HFF-Myc (cell line): ENCODE measurements at places on chromosomes 5 and 9.

- DNase-seq: peak; percentile 22
These were observed 40.1 kb downstream of the DCAF10 start for GRCh38 chr9:37840560-37841194.

DNA sequence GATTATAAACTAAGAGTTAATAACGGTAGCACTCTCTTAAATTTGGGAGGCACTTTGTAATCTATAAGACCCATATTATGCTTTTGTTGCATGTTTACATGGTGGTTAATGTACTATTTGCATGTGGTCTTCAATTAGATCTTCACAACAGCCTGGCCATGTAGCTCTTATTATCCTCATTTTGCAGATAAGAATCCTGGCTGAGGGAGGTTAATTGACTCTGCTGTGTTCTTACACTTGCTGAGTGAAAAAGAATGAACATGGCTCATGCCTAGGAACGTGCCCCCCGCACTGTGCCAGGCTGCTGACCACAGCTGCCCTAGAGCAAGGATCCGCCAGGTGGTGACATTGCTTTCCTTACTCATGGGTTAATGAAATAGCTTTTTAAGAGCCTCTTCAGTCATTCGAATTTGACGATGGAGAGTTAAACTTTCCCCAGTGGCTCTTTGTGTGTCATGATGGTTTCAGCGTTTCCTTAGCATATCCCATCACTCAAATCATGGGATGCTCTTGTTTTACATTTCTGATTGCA is 97.9 kb downstream of the CDH6 start:
- DNase-seq: no peak

- DNase-seq: peak; percentile 5
These were observed 42.4 kb downstream of the NTRK2 start for GRCh38 chr9:84711936-84712335.

GRCh38 chr5:54570916-54571315 is 53.4 kb downstream of the SNX18 start:
- no peak for DNase-seq

- DNase-seq: no peak
These were observed 4.5 kb downstream of the DUSP1 start for GRCh38 chr5:172766287-172767108.

DNA sequence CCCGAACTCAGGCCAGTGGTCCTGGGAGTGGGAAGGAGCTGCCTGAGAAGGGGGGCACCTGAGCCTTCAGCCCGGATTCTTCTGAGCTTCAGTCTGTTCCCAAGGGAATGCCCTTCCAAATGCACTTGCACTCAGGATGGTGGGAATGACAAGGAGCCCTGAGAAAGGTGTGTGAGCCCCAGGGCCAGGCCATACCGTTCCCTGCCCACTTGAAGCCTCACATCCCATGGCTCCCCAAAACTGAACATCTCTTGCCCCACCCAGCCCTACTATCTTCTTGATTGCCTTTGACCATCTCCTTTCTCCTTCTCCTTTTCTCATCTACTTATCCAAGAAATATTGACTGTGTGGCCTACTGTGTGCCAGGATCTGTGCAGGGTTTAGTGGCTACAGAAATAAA is 84.4 kb upstream of the HSPA9 start:
- DNase-seq: no peak

- peak; percentile 40 for DNase-seq
These were observed 51.7 kb downstream of the ARHGAP26 start for GRCh38 chr5:142821733-142822487.

- DNase-seq: no peak
These were observed 34.0 kb downstream of the GLRX start for GRCh38 chr5:95788493-95788892.

- DNase-seq: no peak
These were observed 79.9 kb upstream of the OLFM1 start for GRCh38 chr9:135007601-135008000.

- no peak for DNase-seq
These were observed 283.7 kb upstream of the PUM3 start for GRCh38 chr9:3127564-3127963.

DNA sequence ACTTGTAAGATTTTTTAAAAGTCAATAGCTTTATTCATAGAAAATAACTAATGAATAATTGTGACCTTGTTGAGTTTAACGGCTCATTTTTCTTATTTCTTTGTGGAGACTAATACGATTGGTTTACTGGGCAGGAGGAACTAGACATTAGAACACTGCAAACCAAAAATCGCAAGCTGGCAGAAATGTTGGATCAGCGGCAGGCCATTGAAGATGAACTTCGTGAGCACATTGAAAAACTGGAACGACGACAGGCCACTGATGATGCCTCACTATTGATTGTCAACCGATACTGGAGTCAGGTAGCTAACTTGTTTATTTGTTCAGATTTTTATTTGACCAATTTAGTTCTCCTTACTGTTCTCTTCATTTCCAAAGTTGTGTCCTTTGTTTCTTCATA is 6.4 kb downstream of the RNF20 start:
- DNase-seq: no peak

DNA sequence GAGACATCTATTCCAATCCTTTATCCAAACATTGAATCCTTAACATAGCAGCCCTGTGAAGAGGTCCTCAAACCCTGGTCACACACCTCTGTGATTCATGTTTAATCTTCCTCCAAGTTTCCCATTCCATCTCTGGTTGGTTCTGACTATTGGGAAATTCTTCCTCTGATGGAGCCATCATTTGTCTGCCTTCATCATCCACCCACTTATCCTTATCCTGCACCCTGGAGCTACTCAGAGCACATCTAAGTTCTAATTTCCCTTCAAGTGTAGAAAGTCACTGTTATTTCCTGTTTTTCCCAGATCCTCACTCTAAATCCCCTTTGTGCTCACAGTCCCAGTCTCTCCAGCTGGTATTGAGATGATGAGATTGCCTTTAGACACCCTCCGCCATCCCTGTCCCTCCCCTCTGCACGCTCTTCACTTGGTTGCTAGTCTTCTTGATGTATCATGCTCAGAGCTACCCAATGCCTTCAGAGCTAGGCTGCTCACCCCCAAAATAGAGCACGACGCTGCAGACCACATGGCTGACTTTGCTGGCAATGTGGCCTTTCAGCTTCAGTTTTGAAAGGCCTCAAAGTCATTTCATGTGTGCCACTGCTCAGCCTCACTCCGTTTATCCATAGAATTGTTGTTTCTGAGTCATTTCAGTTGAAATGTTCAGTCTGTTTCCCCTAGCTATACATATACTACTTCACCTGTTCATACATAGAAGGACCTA is 154.3 kb downstream of the PALM2AKAP2 start:
- DNase-seq: no peak

DNA sequence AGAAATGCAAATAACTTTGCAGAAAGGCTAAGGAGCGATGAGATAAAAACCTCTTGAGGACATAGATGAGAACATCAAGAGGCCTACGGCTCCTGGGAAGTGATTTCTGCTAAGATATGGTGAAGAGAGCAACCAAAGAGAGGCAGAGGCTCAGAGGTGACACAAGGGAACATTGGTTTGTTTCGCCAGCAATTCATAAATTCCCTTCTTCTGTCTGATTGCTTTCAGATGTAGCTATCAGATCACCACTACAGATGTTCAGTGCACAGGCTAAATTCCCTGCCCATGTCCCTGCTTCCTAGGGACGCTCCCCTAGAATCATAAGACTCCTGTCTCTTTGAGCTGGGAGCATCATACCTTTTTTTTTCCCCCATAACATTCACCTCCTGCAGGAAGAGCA is 11.2 kb downstream of the AGXT2 start:
- no peak for DNase-seq

DNA sequence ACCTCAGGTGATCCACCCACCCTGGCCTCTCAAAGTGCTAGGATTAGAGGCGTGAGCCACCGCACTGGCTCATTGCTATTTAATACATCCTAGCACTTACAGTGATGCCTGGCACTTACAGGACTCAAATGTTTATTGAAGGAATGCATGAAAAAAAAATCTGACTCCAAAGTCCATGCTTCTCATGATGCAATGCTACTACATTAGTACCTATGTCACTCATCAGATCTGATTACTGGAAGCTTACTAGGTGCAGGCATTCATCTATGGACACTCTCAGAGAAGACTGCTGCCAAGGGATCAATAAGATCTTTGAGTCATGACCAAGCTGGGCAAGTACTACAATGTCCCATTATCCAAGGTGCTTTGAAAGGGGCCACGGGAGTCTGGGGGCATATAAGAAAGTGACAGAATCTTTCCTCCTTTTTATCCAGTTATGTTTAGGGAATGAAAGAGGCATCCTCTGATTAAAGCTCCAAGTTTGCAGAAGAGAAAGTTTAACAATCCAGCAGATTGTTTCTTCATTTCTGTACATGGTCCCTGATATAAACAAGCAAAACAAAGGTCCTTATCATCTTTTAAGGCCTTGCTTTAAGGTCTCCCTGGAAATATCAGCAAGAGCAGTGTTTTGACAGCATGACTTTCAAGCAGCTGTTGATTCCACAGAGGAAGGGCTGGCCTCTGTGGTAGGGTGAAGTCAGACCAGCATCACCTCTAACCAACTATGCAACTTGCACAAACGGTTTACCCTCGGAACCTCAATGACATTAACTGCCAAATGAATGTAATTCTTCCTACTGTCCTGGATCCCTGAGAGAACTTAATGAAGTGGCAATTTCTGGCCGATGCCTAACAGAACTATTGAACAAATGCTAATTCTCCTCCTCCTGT is 35.9 kb downstream of the ARPC5L start:
- no peak for DNase-seq

- DNase-seq: no peak
These were observed 36.0 kb downstream of the NDUFS6 start for GRCh38 chr5:1836891-1837880.

GRCh38 chr9:36854751-36855150 is 179.3 kb downstream of the PAX5 start:
- no peak for DNase-seq

GRCh38 chr9:91073811-91074771 is 272.5 kb downstream of the SYK start:
- no peak for DNase-seq

DNA sequence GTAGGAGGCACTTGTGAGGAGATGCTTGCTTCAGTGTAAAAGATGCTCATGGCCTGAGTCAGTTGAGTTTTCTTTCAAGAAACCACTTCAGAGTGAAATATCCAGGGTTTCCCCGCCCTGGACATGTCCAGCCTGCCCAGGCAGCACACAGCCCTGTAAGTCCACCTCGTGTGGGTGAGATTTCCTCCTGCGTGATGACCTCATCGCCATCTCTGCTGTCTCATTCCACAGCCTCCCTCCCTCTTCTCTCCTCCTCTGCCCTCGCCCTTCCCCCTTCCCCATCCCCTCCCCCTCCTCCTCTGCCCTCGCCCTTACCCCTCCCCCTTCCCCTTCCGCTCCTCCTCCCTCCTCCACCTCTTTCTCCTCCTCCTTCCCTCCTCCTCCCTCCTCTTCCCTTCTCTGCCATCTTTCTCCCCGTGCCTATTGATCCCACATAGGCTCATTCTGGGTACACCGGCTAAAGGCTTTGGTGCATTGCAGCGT is 34.0 kb upstream of the NCS1 start:
- DNase-seq: peak; percentile 75

DNA sequence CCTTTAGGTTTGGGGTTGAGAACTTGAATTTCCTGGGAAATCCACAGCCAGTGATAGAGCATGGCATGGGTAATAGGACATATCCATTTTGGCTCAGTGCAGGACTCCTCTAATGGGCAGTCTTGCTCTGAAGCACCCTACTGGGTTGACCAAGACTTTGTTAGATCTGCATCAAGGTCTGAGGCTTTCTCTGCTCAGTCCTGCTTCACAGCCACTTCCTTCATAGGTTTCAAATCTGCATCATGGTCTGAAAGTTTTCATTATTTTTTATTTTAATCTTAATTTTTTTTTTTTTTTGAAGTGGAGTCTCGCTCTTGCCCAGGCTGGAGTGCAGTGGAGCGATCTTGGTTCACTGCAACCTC is 36.5 kb downstream of the KIF2A start:
- DNase-seq: no peak

- DNase-seq: no peak
These were observed 21.1 kb upstream of the IGFBPL1 start for GRCh38 chr9:38445154-38446043.

DNA sequence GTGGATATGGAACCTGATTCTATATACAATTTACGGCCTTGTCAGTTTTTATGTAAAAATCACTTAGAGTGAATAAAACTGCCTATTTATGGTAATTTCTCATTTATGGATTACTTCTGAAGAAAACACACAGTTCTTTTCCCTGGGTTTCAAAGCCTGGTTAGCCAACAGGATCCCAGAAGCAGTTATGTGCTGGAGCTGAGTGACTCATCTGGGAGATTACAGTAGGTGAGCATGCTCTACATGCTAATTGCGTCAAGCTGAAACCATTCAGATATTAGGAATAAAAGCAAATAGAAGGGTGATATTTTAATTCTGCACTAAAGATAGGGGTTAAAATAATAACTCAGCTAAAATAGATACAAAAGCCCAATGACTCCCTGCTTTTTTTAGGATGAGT is 47.8 kb downstream of the PDE4D start:
- no peak for DNase-seq

DNA sequence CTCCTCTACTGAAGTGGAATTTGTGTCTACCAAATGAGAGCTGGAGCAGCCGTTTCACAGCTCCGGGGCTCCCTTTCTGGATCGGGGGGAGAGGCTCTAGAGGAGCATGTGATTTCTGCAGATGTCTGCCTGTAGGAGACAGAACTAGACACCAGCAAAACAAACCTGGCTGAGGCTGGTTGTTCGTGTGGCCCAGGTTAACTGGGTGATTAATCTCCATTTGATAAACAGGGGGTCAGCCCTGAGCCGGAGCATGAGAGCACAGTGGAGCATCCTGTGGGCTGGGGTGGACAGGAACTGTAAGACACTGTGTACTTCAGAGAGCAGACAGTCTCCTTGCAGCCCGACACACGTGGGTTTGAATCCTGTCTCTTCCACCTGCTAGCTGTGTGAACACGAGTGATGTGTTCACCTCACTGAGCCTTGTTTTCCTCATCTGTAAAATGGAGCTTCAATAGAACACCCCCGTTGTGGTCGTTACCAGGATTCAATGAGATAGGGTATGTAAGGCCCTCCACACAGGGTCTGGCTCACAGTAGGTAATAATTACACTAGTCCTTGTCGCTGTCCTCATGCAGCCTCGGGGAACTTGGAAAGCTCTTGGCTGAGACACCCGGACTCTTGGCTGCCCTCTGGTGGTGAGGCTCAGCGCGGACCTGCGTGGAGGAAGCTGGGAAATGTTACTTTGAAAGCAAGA is 12.9 kb downstream of the CXCL14 start:
- DNase-seq: no peak

DNA sequence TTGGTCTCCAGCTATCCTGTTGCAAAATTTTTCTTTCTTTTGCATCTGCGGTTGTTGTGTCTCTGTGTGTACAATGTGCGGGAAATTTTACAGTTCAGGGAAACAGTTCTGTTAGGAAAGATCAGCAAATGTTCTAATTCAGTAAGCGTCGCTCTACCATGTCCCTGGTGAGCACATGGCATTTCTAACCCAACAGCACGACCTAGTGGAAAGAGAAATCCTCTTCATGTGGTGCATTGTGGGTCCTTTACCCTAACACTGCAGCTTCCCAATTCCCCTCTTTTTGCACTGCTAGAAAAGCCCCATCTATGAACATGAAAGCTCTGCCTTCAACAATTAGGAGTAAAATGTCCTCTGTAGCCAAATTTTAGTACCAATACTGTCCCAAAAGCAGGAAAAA is 974.2 kb upstream of the CDH9 start:
- DNase-seq: no peak
